ENCODE measurements at places on chromosomes 4 and X. TPM values are rescaled to one million over a fixed set of nuclear protein-coding genes. Genes with fewer than 3 reads are reported as not detected.

- H3K27me3 ChIP-seq: no peaks in the 10 kb centered on the region
- no peaks in the 10 kb centered on the region for H3K4me1 ChIP-seq
- H3K4me3 ChIP-seq: no peak overlapping the region
- no peak for DNase-seq
- H3K27ac ChIP-seq: no peak overlapping the region
- no peaks in the 10 kb centered on the region for H3K36me3 ChIP-seq
These were observed 100.7 kb upstream of the AMOT start for GRCh38 chrX:112941209-112941837.

Gene TRIM75
- polyA plus RNA-seq: not detected

GRCh38 chrX:11585174-11585573, 80.5 kb downstream of the ARHGAP6 start:
- no peak for DNase-seq
- H3K4me3 ChIP-seq: no peak overlapping the region
- no peaks in the 10 kb centered on the region for H3K36me3 ChIP-seq
- no peaks in the 10 kb centered on the region for H3K4me1 ChIP-seq

DNA sequence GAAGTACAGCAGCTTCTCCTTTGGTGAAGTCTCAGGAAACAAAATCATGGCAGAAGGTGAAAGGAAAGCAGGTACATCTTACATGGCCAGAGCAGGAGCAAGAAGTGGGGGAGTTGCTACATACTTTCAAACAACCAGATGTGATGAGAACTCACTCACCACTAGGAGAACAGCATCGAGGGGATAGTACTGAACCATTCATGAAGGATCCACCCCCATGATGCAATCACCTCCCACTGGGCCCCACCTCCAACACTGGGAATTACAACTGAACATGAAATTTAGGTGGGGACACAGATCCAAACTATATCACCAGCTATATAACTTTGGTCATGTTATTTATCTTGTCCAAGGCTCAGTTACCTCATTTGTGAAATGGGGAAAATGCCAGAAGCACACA, 159.4 kb downstream of the OPHN1 start:
- no peaks in the 10 kb centered on the region for H3K4me1 ChIP-seq
- H3K27me3 ChIP-seq: no peaks in the 10 kb centered on the region
- no peak overlapping the region for H3K27ac ChIP-seq
- DNase-seq: no peak
- H3K4me3 ChIP-seq: no peak overlapping the region
- no peaks in the 10 kb centered on the region for H3K36me3 ChIP-seq

GRCh38 chrX:115297189-115297588, 7.7 kb downstream of the LUZP4 start:
- no peaks in the 10 kb centered on the region for H3K27me3 ChIP-seq
- no peak overlapping the region for H3K4me3 ChIP-seq
- H3K36me3 ChIP-seq: no peaks in the 10 kb centered on the region
- H3K27ac ChIP-seq: no peak overlapping the region

DNA sequence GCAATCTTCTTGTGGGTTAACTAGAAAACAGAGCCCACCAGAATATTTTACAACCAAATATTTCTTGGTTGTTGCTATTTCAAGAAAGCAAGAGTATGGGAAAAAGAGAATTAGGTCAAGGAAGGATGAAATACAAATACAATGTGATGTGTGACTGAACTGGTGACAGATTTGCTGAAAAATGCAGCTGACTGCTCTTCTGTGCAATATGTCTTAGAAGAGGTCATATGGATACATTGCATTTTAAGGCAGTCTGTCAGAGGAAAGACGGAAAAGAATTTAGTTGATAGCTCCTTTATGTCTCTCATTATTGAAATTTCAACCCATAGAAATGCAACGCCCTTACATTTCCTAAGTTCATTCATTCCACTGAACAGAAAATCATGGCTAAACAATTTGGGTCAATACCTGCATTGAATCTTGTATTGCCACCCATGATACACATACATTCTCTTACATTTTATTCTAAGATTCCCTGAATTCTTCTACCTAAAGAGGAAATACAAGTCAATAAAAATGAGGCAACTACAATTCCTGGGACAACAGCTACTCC, 423.1 kb downstream of the ADAM29 start:
- H3K36me3 ChIP-seq: no peaks in the 10 kb centered on the region
- no peaks in the 10 kb centered on the region for H3K27me3 ChIP-seq
- no peak for DNase-seq
- H3K4me1 ChIP-seq: no peaks in the 10 kb centered on the region

- DNase-seq: no peak
- H3K27ac ChIP-seq: no peak overlapping the region
- H3K4me3 ChIP-seq: no peak overlapping the region
- peaks cover 2% of the 10 kb centered on the region for H3K27me3 ChIP-seq
- H3K4me1 ChIP-seq: no peaks in the 10 kb centered on the region
These were observed 26.0 kb downstream of the AMTN start for GRCh38 chr4:70544279-70544868.

DNA sequence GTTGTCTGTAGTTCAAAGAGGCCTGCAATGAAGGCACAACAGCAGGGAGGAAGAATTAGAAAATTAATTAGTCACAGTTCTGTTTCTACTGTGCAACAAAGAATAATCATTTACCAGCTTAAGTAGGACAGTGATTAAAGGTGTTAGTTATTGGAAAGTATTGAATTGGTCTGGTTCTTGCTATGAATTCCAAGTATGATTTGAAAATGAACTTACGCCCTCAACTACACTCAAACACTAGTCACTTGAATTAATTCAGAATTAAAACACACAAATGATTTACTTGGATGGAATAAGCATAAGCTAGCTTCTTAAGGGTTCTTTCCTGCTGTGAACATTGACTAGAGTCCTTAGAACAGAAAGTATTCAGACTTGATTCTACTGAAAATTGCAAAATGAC, 69.9 kb upstream of the EXOC1L start:
- H3K27ac ChIP-seq: no peak overlapping the region
- H3K4me3 ChIP-seq: no peak overlapping the region
- H3K36me3 ChIP-seq: no peaks in the 10 kb centered on the region
- no peak for DNase-seq
- no peaks in the 10 kb centered on the region for H3K4me1 ChIP-seq

GRCh38 chr4:154049457-154050181, 260.7 kb upstream of the SFRP2 start:
- no peak overlapping the region for H3K4me3 ChIP-seq
- DNase-seq: no peak
- no peaks in the 10 kb centered on the region for H3K36me3 ChIP-seq

DNA sequence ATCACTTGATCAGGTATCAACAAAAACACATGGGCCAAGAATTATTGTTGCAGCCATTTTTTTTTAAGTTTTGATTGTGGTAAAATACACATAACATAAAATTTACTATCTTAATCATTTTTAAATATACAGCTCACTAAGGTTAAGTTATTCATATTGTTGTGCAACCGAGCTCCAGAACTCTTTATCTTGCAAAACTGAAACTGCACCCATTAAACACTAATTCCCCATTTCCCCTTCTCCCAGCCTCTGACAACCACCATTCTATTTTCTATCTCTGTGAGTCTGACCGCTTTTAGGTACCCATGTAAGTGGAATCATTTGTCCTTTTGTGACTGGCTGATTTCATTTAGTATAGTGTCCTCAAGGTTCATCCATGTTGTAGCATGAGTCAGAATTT, 126.2 kb upstream of the NDP start:
- no peak overlapping the region for H3K27ac ChIP-seq
- no peaks in the 10 kb centered on the region for H3K36me3 ChIP-seq
- H3K4me3 ChIP-seq: no peak overlapping the region
- no peaks in the 10 kb centered on the region for H3K27me3 ChIP-seq

Gene SSX1
- not detected for polyA plus RNA-seq

- DNase-seq: no peak
- H3K4me3 ChIP-seq: peak overlapping the region; percentile 96
- H3K36me3 ChIP-seq: no peaks in the 10 kb centered on the region
- peaks cover 18% of the 10 kb centered on the region for H3K4me1 ChIP-seq
These were observed 1.8 kb downstream of the RASGEF1B start for GRCh38 chr4:81469781-81470455.

DNA sequence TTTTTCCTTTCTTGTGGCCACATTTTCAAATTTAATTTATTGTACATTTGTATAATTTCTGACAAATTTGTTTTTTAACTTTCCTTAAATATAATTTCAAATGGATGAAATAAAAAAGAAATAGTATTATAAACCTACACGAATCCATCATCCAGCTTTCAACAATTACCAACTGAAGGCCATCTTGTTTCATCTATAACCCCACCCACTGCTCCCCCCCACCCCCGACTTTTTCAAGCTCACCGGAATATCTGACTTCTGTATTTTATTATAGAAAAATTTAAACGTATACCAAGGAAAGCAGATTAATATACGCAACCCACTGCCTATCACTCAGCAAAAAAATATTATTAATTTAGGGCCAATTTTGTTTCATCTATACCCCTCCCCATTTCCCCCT, 1.1 kb downstream of the MORF4L2 start:
- no peaks in the 10 kb centered on the region for H3K27me3 ChIP-seq
- H3K27ac ChIP-seq: peak overlapping the region; percentile 94
- H3K4me3 ChIP-seq: peak overlapping the region; percentile 79
- no peak for DNase-seq
- peaks cover 14% of the 10 kb centered on the region for H3K36me3 ChIP-seq

Gene DAPP1
- 17.7 TPM for polyA plus RNA-seq

GRCh38 chr4:48960988-48961635, 25.0 kb upstream of the CWH43 start:
- H3K36me3 ChIP-seq: no peaks in the 10 kb centered on the region
- no peaks in the 10 kb centered on the region for H3K4me1 ChIP-seq
- no peak for DNase-seq
- H3K27me3 ChIP-seq: no peaks in the 10 kb centered on the region
- no peak overlapping the region for H3K4me3 ChIP-seq

Gene PFKFB1
- polyA plus RNA-seq: not detected
